ENCODE measurements at places on chromosomes 2 and 18.

DNA sequence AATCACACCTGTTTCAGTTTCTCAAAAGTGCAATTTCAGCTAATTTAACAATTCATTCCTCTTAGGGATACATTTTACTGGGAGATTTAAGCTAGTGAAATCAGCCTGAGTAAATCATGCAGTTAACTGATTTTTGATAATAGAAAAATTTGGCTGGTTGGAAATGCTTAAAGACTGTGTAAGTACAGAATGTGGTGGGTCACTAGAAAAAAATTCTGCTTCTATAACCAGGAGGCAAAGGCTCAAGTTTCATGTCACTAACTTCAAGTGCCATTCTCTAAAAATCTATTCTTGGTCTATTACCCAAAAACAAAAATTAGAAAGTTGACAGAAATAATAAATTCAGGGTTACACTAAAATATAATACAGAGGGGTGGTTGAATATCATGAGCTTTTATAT, 271.3 kb downstream of the CCDC178 start:
- no peak for DNase-seq

- DNase-seq: no peak
Observed at GRCh38 chr2:234259440-234259839, 208.9 kb downstream of the SPP2 start.

GRCh38 chr2:60508339-60508917, 45.0 kb downstream of the BCL11A start:
- DNase-seq: no peak

DNA sequence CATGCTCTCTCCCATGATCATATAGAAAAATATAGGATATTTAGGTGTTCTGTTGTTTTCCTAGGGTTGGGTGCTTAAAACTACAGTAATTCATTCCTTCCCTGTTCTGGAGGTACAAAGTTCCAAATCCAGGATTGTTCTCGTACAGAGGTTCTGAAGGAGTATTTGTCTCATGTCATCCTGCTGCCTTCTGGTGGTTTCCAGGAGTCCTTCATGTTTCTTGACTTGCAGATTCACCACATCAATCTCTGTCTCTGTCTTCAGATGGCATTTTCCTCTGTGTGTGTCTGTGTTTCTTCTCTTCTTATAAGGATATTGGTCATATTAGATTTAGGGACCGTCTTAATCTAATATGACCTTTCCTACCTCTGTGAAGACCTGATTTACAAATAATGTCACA, 397.9 kb downstream of the NYAP2 start:
- no peak for DNase-seq

- no peak for DNase-seq
Observed at GRCh38 chr2:168633200-168633599, 169.2 kb upstream of the NOSTRIN start.

- DNase-seq: no peak
Observed at GRCh38 chr2:74045454-74045853, 60.7 kb downstream of the TET3 start.

GRCh38 chr2:128155970-128156369, 65.0 kb downstream of the UGGT1 start:
- DNase-seq: no peak

- no peak for DNase-seq
Observed at GRCh38 chr2:43186679-43187374, 39.6 kb downstream of the ZFP36L2 start.

DNA sequence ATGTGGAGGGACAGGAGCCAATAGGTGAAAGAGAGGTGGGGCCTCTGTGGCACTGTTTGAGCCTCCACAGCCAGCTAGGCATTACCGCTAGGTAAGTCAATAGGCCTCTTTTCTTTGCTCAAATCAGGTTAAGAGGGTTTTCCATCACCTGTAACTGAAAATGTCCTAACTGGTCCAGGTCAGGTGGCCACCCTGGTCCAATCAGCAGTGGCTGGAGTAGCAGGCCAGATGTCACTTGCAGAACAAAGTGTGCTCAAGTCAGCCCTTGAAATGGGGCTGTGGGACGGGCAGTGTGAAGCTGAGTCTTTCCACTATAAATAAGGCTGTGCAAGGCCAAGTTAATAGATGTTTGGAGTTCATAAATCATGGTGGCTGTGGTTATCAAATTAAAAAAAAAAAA, 20.9 kb downstream of the FBXO36 start:
- no peak for DNase-seq

DNA sequence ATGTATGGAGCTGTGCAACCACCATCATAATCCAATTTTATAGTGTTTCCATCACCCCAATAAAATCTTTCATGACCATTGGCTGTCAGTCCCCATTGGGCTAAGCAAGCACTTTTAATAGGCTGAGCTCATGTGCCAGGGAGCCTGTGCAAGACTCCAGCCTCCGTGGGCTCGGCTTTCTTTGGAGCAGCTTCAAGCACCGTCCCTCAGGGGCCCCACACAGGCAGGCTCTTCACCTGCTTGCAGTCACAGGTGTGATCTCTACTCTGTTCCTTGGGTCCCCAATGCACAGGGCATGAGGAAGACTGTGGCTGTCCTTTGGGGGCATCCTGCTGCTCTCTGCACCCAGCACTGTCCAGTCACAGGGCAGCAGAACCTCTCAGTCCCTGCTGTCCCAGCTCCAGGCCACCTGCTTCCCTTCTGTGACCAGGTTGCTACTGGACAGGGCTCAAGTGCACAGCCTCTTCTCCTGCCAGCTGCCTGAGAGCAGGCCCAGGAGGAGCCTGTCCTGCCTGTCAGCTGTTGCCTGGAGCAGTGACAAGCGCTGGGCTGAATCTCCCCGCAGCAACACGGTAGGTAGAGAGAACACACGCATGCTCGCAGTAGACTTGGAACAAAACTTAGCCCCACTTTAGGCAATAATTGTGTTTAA, 40.7 kb upstream of the TMEM131 start:
- DNase-seq: no peak

DNA sequence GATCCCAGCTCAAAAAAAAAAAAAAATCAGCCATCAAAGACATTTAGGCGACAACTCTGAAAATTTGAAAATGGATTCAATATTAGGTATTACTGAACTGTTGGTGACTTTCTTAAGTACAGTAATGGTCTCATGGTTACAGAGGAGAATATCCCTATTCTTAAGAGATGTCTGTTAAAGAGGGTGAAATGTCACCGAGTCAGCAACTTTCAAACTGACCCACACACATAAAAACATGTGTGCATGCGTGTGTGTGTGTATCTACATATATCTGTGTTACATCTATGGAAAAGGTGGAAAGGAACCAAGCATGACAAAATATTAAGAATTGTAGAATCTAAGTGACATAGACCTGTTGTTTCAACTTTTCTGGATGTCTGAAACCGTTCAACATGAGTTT, 41.6 kb upstream of the GLI2 start:
- DNase-seq: no peak

DNA sequence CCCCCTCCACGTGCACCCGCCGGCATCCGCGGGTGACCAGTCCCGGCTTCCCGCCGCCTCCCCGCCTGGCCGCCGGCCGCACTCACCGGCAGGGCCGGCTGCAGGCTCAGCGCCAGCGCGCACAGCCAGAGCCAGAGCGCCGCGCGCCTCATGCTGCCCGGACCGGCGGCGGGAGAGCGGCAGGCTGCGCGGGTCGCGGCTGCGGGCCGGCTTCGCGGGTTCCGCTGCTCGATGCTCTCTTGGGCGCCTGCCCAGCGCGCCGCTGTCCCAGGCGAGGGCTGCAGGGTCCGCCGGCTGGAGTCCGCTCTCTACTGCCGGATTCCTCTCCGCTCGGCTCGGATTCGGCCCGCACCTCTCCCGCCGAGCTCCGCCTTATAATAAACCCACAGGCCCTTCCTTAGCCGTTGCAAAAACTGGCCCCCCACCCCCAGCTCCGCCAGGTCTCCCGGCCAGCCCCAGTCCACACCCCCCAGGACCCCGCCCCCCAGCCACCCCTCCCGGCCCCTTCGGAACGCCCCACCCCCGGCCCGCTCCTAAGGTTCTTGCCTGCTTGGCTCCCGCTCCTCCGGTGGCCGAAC, at the start of gene SDC1:
Gene SDC1, minus strand, starts transcription at position 415 of the 578 bp plus-strand sequence. Its CDS starts 263 bp downstream, at position 152.
- DNase-seq: no peak

DNA sequence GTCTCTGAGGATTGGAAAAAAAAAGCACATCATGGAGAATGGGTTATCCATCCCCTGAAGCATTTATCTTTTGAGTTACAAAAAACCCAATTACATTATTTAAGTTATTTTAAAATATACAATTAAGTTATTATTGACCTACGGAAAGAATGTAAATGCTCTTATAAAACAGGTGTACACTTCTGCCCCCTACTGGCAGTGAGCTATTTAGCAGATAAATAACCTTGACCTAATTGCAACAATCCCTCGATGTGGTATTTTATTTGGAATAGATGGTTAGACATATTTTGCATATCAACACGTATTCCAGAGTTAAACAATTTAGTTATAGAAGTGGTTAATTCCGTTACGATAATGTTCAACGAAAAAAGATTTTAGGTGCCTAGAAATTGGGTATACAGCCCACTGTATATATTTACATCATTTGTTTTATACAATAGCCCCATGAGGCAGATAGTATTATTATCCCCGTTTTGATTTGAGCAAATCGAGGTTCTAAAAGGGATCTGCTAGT, 9.1 kb upstream of the DAW1 start:
- no peak for DNase-seq

DNA sequence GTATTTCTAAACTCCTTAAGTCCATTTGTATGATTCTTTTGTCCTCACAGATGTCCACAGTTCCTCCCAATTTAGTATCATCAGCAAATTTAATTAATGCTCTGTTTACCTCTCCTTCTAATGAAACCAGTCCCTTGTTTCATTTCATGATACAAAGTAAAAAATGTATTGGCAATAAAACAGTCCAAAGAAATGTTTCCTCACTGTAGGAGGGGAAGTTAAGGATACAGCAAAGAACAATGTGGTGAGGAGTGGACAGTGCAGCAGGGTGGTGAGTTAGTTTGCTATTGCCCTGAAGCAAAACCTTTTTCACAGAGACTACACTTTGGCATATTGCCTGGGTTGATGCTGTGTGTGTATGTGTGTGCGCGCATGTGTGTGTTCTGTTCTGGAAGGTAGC, 401.5 kb downstream of the ARHGAP15 start:
- no peak for DNase-seq

DNA sequence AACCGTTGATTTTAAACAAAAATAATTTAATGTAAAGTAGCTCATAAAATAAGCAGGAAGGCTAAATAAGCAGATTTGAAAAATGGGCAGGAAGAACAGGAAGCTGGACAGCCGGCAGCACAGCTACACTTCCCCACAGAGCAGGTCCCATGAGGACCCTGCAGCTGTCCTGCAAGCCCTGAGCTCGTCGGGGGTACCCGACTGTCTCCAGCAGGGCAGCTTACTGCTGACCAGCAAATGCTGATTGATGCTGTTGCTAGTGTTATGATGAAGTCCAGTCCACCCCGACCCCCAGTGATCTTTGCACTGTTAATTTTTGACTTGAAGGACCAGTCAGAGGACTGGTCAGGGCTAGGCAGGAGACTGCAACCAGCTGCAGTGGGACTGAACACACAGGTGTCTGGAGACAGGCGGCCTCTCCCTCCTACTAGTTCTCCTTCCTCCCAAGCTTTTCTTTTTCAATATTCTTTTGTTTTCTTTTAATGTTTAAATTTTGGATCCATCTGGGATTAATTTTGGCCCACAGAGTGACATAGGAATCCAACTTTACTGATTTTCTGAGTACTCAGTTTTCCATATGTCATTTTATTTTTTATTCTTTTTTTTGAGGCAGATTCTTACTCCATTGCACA, 27.7 kb downstream of the POLE4 start:
- DNase-seq: no peak

- no peak for DNase-seq
Observed at GRCh38 chr2:233165543-233165894, 86.0 kb upstream of the ATG16L1 start.

DNA sequence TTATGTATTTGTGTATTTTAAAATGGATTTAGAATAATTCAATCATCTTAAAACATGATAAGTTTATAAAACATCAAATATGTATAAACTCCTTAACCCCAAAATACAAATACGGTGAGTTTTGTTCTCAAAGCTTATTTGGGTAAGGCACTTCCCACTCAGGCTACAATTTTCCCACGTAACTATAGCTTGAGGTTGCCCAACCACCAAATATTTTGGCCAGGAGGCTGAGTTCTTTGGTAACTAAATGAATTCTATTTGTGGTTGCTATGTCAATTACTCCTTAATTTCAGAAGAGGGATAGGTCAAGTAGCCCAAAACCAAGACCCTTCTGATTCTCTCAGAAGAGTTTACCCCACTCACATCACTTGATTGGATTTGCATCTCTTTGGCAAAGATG, 70.4 kb downstream of the MYL12B start:
- no peak for DNase-seq
